ENCODE measurements at places on chromosomes 1 and 21.

DNA sequence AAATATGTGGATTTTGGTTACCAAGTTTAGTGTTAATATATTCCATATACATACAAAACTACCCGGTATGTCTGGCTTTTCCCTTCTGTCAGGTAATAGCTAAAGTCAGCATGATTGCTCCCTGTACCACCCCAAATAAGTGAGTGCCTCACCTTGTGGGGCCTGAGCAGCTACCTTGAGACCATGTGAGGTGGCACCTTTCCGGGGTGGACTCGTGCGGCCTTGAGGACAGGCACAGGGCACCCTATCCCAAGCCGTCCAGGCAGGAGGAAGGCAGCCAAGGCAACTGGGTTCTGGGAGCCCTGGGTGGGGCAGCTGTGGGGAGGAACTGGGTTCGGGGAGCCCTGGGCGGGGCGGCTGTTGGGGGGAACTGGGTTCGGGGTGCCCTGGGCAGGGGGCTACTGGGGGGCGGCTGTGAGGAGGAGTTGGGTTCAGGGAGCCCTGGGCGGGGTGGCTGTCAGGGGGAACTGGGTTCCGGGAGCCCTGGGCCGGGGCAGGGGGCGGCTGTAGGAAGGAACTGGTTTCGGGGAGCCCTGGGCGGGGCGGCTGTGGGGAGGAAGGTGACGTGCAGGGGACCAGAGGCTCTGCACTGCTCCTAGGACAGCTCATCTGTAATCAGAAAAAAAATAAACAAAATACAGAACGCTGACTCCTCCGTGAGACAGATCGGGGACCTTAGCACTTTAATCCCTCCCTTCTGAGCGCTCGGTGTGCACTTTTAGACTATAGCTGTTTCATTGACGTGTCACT, 63.3 kb downstream of the POFUT2 start:
- peaks cover 3% of the 10 kb centered on the region for H3K27me3 ChIP-seq
- H3K4me3 ChIP-seq, result no peak overlapping the region
- no peak for DNase-seq
- peaks cover 14% of the 10 kb centered on the region for H3K36me3 ChIP-seq
- H3K4me1 ChIP-seq, result peaks cover 32% of the 10 kb centered on the region
- no peak overlapping the region for H3K27ac ChIP-seq

GRCh38 chr1:230067419-230067870, 407 bp downstream of the GALNT2 start:
- peaks cover 35% of the 10 kb centered on the region for H3K4me1 ChIP-seq
- peak overlapping the region; percentile 89 for H3K4me3 ChIP-seq
- peaks cover 2% of the 10 kb centered on the region for H3K27me3 ChIP-seq
- H3K27ac ChIP-seq, result peak overlapping the region; percentile 85
- peak; percentile 16 for DNase-seq

- H3K27me3 ChIP-seq, result no peaks in the 10 kb centered on the region
- H3K4me3 ChIP-seq, result no peak overlapping the region
- H3K4me1 ChIP-seq, result no peaks in the 10 kb centered on the region
- no peak for DNase-seq
- no peak overlapping the region for H3K27ac ChIP-seq
These were observed 549.0 kb upstream of the RGS18 start for GRCh38 chr1:191609305-191609704.

DNA sequence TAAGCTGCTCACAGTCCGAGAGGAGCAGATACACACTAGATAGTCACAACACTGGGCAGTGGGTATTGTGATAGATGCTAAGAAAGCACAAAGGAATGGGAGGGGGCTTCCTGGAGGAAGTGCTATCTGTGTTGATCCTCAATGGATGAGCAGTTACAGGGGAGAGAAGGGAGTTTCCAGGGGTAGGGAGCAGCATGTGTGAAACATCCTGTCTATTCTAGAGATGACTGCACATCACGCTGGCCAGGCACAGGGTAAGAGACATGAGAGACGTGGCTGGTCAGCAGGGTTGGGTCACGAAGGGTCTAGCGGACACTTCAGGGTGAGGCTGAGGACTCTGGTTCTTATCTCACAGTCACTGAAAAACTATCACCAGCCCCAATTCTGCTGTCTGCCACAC, 235.2 kb downstream of the TRABD2B start:
- no peaks in the 10 kb centered on the region for H3K36me3 ChIP-seq
- H3K27me3 ChIP-seq, result no peaks in the 10 kb centered on the region
- no peaks in the 10 kb centered on the region for H3K4me1 ChIP-seq

- H3K36me3 ChIP-seq, result peaks cover 38% of the 10 kb centered on the region
- H3K4me3 ChIP-seq, result peak overlapping the region; percentile 95
- DNase-seq, result no peak
- H3K27me3 ChIP-seq, result no peaks in the 10 kb centered on the region
These were observed 558 bp downstream of the USP1 start for GRCh38 chr1:62437273-62437940.

DNA sequence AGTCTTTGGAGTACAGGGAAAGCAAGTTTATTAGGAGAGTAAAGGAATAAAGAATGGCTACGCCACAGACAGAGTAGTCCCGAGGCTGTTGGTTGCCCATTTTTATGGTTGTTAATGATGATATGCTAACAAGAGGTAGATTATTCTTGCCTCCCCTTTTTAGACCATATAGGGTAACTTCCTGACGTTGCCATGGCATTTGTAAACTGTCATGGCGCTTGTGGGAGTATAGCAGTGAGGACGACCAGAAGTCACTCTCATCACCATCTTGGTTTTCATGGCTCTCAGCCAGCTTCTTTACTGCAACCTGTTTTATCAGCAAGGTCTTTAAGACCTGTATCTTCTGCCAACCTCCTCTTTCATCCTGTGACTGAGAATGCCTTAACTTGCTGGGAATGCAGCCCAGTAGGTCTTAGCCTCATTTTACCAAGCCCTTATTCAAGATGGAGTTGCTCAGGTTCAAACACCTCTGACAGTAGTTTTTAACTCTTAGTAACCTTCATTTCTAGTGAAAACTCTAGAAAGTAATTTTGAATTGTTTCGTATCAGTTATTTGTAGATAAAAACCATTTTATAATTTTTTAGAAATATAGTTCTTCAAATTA, 26.2 kb downstream of the TCP10L start:
- H3K4me1 ChIP-seq, result peaks cover 2% of the 10 kb centered on the region
- H3K4me3 ChIP-seq, result no peak overlapping the region
- peaks cover 1% of the 10 kb centered on the region for H3K27me3 ChIP-seq
- no peak for DNase-seq

DNA sequence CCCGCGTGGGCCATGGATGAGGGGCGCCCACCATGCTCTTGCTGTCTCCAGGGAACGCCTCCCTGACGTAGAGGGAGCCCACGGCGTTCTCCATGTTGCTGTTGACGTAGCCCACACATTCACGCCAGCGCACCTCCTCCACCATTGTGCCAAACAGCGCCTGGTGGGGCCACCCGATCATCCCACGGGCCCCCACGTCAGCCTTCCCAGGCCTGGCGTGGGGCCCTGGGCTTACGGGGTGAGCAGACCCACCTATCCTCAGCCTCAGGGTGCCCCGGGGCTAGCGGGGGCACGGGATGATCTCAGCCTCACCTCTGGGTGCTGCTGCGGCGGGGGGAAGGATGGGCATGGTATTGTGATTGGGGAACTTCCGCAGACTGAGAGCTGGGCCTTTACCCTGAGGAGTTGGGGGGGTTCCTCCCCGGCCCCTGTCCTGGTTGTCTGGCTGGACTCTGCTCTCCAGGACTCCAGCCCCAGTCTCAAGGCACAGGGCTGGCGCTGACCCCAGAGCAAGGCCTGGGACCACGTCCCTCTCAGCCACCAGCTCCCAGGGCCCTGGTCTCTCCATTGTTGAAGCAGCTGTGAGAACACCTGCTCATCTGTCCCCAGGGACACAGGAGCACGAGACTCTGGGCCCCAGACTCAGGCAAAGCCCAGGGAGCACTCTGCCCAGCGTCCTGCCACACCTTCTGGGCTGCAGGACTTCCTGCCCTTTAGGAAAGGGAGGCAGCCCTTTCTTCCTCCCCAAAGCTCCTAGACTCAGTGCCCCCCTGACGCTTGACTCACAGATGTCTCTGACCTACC, 10.2 kb downstream of the PRXL2B start:
- no peak for DNase-seq
- no peak overlapping the region for H3K27ac ChIP-seq
- H3K4me3 ChIP-seq, result no peak overlapping the region
- peaks cover 8% of the 10 kb centered on the region for H3K27me3 ChIP-seq
- peaks cover 2% of the 10 kb centered on the region for H3K4me1 ChIP-seq
- H3K36me3 ChIP-seq, result no peaks in the 10 kb centered on the region

DNA sequence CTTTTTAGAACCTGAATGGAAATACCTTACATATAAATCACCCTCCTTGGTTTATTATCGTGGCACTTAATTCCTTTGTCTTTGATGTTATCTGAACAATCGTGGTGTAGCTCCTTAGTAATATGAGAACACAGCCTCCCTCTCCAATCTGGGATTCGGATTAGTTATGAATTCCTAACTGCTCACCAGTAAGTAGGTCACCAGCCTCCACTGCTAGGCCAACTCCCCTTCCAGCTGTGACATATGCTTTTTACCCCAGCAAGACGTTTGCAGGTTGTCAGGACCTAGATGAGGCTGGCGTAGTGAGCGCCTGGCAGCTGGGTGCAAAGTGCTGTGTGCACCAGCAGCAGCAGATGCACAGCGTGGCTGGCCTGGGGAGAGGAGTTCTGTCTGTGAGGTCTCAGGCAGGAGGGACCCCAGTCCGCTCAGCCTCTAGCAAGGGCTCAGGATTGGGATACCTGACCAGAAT, 38.2 kb downstream of the NTPCR start:
- H3K36me3 ChIP-seq, result peaks cover 21% of the 10 kb centered on the region
- H3K27ac ChIP-seq, result no peak overlapping the region
- no peaks in the 10 kb centered on the region for H3K27me3 ChIP-seq
- no peak overlapping the region for H3K4me3 ChIP-seq
- DNase-seq, result no peak
- H3K4me1 ChIP-seq, result no peaks in the 10 kb centered on the region

DNA sequence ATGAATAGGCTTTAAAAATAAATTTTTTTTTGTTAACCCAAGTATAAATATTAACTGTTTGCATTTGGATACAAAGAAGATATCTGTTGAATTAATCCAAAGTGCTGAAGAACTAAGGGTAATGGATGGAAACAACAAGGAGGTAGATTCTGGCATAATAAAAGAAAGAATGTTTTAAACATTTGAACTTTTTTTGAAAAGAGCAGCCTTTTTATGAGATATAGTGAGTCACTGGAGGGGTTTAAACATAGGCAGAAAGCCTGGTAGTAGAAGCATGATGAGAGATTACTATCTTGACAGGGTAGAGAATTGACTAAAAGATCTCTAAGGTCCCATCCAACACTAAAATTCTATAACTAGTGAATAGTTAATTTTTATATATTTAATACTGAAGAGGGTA, 2.7 kb downstream of the MIER1 start:
- H3K36me3 ChIP-seq, result peaks cover 28% of the 10 kb centered on the region
- H3K27ac ChIP-seq, result no peak overlapping the region
- no peak overlapping the region for H3K4me3 ChIP-seq
- H3K27me3 ChIP-seq, result no peaks in the 10 kb centered on the region
- no peak for DNase-seq
- H3K4me1 ChIP-seq, result peaks cover 48% of the 10 kb centered on the region

- no peaks in the 10 kb centered on the region for H3K4me1 ChIP-seq
- H3K27ac ChIP-seq, result no peak overlapping the region
- peaks cover 18% of the 10 kb centered on the region for H3K27me3 ChIP-seq
- H3K4me3 ChIP-seq, result no peak overlapping the region
- no peak for DNase-seq
These were observed 178.0 kb upstream of the DPT start for GRCh38 chr1:168907053-168907452.

DNA sequence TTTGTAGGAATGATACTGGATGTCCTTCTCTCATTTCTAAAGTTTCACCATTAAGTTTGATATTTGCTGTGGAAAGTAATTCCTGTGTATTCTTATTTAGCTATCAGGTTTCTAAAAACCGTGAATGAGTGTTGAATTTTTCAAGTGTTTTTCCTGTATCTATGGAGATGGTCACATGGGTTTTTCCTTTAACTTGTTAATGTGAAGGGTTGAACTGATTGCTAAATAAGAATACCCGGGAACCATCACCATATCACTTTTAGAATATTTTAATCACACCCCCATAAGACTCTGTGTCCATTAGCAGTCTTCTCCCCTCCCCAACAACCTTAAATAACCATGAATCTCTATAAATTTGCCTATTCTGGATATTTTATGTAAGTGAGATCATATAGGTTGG, 16.5 kb upstream of the ASAP3 start:
- no peak overlapping the region for H3K4me3 ChIP-seq
- H3K27me3 ChIP-seq, result peaks cover 6% of the 10 kb centered on the region
- no peaks in the 10 kb centered on the region for H3K4me1 ChIP-seq
- H3K36me3 ChIP-seq, result peaks cover 3% of the 10 kb centered on the region
- H3K27ac ChIP-seq, result no peak overlapping the region

GRCh38 chr1:24872061-24872850, 57.8 kb downstream of the RUNX3 start:
- H3K4me1 ChIP-seq, result peaks cover 3% of the 10 kb centered on the region
- no peak overlapping the region for H3K4me3 ChIP-seq
- H3K27ac ChIP-seq, result no peak overlapping the region
- DNase-seq, result no peak
- H3K36me3 ChIP-seq, result no peaks in the 10 kb centered on the region
- H3K27me3 ChIP-seq, result peaks cover 13% of the 10 kb centered on the region

GRCh38 chr1:169788402-169788801, 6.3 kb downstream of the METTL18 start:
- peaks cover 40% of the 10 kb centered on the region for H3K27me3 ChIP-seq
- H3K27ac ChIP-seq, result no peak overlapping the region
- no peak for DNase-seq
- peaks cover 20% of the 10 kb centered on the region for H3K4me1 ChIP-seq

DNA sequence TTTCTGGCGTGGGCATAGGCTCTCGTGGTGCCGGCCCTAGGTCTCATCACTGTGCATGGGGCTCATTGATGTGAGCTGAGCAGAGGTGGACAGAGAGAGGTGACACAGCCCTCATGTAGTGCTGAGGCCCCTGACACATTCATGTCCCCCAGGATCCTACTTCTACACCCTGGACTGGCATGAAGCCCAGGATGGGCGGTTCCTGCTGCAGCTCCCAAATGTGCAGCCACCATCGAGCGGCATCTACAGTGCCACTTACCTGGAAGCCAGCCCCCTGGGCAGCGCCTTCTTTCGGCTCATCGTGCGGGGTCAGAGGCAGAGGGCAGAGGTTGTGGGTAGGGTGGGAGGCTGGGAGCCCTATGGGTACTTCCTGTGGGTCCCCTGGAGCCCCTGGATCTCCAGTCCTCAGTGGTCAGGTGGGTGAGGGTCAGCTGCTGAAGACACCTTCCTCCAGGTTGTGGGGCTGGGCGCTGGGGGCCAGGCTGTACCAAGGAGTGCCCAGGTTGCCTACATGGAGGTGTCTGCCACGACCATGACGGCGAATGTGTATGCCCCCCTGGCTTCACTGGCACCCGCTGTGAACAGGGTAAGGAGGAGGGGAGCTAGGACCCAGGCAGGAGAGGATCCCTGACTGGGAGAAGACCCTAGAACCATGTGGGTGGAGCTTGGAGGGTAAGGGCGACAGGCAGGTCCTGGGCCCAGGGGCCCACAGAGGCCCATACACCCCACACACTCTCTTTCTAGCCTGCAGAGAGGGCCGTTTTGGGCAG, 6.1 kb downstream of the TIE1 start:
- H3K27ac ChIP-seq, result no peak overlapping the region
- no peaks in the 10 kb centered on the region for H3K36me3 ChIP-seq
- H3K27me3 ChIP-seq, result no peaks in the 10 kb centered on the region
- H3K4me3 ChIP-seq, result no peak overlapping the region
- peaks cover 3% of the 10 kb centered on the region for H3K4me1 ChIP-seq
- DNase-seq, result no peak

GRCh38 chr1:212586206-212587015, 22.1 kb upstream of the ATF3 start:
- no peak for DNase-seq
- peaks cover 39% of the 10 kb centered on the region for H3K27me3 ChIP-seq
- H3K4me1 ChIP-seq, result no peaks in the 10 kb centered on the region
- H3K27ac ChIP-seq, result no peak overlapping the region
- H3K36me3 ChIP-seq, result no peaks in the 10 kb centered on the region
- H3K4me3 ChIP-seq, result no peak overlapping the region

Data from activated T-helper 2 cell treated with anti-CD3 and anti-CD28 coated beads, Interferon-gamma antibody, Interleukin-2, Interleukin-4, amounts not matched to agents 10 μg/mL and 5 μg/mL and 100 μg/mL, durations not matched to agents 14 hours and 24 hours and 36 hours (primary cell).